Amniotic stem cell (primary cell): ENCODE measurements at places on chromosomes 5 and 9.

- no peak for DNase-seq
Observed at GRCh38 chr5:19044931-19045695, 942.9 kb downstream of the CDH18 start.

- no peak for DNase-seq
Observed at GRCh38 chr5:66633754-66634153, 37.6 kb downstream of the MAST4 start.

DNA sequence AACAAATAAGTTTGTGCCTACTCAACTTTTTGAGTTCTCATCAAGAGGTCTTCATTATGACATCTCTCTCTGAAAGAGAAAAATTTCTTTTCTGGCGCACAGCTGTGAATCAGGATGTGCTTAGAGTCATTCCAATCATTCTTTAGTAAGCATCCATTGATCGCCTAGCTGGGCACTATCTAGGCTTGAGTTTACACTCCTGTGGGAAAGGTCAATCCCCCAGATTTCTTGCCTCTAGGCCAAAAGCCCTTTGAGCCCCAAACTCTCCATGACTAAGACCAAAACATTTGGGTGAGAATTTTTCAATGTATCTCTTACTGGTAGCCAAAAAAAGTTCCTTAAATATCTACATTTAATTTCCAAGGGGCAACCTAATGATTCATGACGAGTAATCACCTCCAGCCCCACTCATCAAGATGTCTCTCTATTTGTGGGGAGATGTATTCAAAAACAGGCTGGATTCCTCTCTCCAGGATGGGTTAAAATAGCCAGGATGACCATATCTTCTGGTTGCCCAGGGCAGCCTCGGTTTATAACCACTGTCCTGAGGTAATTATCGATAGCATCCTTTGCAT is 101.7 kb downstream of the GNA14 start:
- DNase-seq: no peak

GRCh38 chr5:78887384-78888118 is 97.6 kb downstream of the ARSB start:
- no peak for DNase-seq

DNA sequence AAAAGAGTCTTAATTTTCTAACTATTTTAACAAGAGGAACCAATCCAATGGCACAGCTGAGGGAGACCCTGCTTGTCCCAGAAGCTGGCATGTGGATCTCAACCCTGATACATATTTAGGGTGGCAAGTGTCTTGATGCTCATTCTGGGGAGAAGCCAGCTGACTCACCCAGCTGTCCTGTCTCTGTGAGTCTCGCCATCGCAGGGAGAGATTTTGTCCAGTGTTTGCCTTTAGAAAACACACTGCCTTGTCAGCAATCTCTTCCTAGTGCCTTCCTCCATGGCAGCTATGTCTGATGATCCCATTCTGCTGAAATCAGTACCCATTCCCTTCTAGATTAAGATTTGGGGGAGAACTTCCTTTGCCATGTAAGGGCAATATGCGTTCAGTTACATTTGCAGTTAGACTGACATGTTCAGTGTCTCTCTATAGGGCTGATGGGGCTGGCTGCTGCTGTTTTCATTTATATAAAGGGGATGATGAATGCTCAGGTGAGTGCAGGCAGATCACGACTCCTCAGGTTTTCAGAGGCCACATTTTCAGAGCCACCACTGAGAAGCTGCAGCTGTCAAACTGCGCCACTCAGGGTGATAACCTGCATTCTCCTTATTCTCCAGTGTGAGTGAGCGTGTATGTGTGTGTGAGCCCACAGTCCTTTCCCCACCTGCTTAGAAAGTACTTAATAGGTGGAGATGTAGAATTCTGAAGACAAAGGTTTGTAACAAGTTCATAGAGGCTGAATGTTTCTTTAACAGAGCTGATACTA is 217.0 kb downstream of the GAS1 start:
- DNase-seq: no peak

DNA sequence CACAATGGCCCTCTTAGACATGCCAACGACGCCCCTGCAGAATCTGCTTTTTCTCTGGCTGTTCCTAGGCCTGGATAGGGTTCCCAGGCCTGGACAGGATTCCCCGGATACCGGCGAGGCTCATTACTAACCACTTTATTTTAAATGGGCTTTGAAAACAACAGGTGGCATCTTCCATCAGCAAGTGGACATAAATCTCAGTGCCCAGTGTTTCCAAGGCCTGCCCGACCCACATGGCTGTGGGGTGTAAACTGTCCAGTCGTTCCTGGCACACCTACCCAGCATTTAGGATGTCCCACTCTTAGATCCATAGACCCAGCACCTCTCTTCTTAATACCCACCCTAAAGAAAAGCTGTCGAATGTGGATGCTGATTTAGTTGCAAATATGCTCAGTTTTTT is 896 bp downstream of the CMBL start:
- no peak for DNase-seq

GRCh38 chr5:147037515-147038205 is 159.1 kb upstream of the PPP2R2B start:
- no peak for DNase-seq

GRCh38 chr5:149924486-149924885 is 20.1 kb downstream of the PDE6A start:
- DNase-seq: no peak

DNA sequence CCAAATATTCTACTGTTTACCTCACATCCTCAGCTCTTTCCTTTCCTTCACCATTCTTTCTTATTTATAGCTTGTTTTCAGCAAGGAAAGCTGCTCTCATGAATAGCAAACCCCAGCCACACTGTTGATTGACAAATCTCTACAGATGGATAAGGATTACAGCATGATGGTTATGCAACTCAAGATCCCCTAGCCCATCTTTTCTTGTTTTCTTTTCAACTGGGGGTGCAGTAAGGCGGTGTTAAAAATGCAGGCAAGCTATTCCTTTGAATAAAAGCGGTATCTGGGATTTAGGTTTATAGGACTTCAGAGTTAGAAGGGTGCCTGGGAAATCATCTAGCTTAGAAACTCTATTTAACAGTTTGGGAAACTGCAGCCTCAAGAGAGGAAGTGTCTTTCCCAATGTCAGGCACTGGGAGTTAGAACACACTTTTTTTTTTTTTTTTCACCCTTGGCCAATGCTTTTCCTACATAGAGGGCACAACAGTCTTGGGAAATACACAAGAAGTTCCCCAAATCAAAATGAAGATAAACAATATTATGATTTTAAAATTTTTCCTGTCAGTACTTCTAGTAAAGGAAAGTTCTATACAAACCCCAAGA is 2.6 kb downstream of the SPARC start:
- DNase-seq: no peak

DNA sequence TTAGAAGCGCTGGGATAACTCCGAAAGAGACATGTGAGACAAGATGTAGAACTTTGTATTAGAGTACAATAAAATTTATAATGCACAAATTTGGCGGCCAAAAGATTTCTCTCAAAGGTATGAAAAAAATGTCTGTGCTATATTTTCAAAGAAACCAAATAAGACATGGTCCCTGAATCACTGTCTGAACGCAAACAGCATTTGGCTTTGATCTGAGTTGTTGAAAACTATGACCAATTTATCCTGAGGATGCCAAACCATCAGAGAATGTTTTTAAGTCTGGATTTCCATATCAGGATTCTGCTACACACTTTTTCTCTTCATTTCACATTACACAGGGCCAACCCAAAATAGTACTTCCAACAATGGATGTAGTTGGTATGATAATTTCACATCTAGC is 9.9 kb upstream of the GLIS3 start:
- DNase-seq: no peak

DNA sequence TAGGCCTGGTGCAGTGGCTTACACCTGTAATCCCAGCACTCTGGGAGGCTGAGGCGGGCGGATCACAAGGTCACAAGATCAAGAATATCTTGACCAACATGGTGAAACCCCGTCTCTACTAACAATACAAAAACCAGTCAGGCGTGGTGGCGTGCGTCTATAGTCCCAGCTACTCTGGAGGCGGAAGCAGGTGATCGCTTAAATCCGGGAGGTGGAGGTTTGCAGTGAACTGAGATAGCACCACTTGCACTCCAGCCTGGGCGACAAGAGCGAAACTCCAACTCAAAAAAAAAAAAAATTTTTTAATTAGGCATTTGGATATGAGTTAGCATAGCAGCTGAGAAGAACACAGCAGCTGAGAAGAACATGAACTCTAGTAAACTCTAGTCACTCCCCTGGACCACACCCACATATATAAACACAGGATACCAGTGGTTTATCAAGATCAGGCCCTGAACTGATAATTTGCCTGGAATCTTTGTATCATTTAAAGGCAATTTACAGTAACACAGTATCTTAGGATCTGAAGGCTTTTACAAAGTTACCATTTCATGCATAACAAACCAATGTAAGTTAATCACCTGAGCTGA is 4.6 kb upstream of the UGCG start:
- no peak for DNase-seq

- DNase-seq: no peak
Observed at GRCh38 chr5:82885627-82886389, 191.4 kb downstream of the TMEM167A start.

GRCh38 chr5:159903131-159903530 is 13.2 kb upstream of the ADRA1B start:
- no peak for DNase-seq

- no peak for DNase-seq
Observed at GRCh38 chr5:154236-154635, 37.1 kb upstream of the LRRC14B start.

DNA sequence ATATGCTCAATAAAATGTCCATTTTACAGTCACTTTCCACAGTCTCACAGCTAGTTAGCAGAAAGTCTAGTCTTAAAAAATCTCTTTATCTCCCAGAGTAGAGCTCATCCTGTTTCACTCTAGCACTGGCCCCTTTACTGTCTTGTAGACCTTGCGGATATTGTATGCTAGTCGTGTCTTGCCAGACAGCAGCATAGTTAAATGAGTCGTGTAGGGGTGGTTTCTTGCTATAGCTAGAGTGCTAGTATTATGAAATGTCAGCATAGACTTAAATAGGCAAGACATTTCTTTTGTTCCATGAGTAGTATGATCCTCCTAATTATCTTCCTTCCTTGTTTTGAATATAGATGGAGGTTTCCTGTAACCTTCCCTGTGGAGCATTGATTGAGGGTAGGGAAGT is 77.4 kb downstream of the C7 start:
- no peak for DNase-seq

- DNase-seq: peak; percentile 24
Observed at GRCh38 chr9:80605129-80605528, 1033.4 kb downstream of the TLE4 start.

- DNase-seq: no peak
Observed at GRCh38 chr9:130171226-130172148, 717 bp upstream of the NCS1 start.

GRCh38 chr5:159451197-159452052 is 121.1 kb upstream of the IL12B start:
- peak; percentile 76 for DNase-seq

GRCh38 chr5:151070449-151070848 is 10.4 kb downstream of the TNIP1 start:
- DNase-seq: no peak

- DNase-seq: no peak
Observed at GRCh38 chr5:69075522-69076179, 18.2 kb upstream of the SLC30A5 start.

GRCh38 chr9:129609486-129610212 is 11.3 kb downstream of the C9orf50 start:
- DNase-seq: no peak

DNA sequence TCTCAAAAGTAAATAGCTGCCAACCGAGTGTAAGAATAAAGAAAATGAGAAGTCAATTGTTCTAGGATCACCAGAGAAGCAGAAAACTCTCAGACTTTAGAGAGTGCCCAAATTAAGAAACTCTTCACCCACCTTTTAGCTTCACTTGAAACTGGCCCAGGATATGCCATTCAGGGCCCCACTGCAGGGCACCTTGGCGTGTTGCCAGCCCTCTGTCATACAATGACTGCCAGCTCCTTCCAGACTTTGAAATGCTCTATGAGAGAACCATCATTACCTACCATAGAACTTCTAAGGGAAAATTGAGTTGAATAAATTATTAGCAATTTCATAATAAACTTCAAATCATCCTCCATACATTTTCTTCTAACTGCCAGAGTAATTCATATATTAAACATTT is 240.5 kb downstream of the CETN3 start:
- no peak for DNase-seq

GRCh38 chr9:89383721-89384300 is 65.5 kb downstream of the SECISBP2 start:
- no peak for DNase-seq

- DNase-seq: no peak
Observed at GRCh38 chr5:44727100-44727499, 81.6 kb upstream of the MRPS30 start.
